ENCODE measurements at places on chromosomes 2 and 18.

- peak; percentile 25 for DNase-seq
These were observed 61.1 kb upstream of the RND3 start for GRCh38 chr2:150548527-150548926.

- peak; percentile 84 for DNase-seq
These were observed 202.3 kb upstream of the TCF4 start for GRCh38 chr18:55790296-55790695.

- peak; percentile 65 for DNase-seq
These were observed 2.3 kb downstream of the NEUROD1 start for GRCh38 chr2:181677912-181678586.

DNA sequence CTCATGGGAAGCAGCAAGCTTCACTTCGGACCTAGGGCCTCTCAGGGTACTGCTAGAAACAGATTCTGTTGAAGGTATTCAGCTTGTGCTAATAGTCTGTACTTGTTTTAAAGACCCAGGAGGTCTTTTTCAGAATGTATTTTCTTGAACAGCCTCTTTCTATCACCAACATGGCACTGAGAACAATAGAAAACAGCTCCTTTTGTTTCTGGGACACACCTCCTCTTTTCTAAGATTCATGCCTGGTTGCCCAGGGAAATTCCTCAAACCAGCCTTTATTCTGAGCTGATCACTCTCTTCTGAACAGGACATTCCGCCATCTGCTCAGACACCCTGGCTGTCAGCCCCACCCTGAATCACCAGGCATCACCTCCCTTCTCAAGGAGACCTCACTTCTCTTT, 389.6 kb downstream of the TGIF1 start:
- DNase-seq, result no peak

GRCh38 chr2:65050931-65051330, 5.3 kb upstream of the CEP68 start:
- DNase-seq, result no peak

DNA sequence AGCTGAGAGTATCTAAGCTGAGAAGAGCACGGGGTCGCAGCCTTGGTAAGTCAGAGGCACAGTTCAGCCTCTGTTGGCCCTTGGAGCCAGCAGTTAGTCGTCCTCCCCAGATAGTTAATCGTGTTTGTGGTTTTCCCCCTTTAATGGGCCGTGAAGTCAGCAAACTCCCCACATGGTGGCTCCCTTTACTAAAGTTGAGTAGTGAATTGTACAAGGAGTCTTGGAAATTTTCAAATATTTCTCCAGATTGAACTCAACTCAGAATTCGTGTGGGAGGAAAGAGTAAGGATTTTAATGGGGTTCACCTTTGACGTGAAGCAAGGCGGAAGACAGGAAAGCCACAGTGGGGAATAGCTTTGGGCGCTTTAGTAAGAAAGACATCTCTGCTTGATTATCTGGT, 2.4 kb upstream of the ADCYAP1 start:
- peak; percentile 37 for DNase-seq

DNA sequence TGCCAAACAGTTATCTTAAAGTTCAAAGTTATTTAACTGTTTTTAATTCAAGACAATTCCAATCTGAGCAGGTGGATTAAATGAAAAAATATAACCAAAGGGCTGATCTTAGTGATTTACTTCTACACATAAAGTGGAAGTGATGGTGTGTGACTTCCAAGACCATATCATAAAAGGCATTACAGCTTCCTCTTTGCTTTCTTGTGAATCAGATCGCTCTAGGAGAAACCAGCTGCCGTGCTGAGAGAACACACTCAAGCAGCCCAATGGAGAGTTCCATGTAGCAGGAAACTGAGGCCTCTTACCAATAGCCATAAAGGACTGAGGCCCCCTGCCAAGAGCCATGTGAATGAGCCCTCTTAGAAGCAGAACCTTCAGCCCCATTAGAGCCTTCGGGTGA, 197.4 kb downstream of the NBAS start:
- DNase-seq, result no peak

GRCh38 chr2:240877460-240878340, 9.1 kb downstream of the AGXT start:
- no peak for DNase-seq

GRCh38 chr2:153536115-153536514, 57.6 kb upstream of the RPRM start:
- DNase-seq, result no peak

DNA sequence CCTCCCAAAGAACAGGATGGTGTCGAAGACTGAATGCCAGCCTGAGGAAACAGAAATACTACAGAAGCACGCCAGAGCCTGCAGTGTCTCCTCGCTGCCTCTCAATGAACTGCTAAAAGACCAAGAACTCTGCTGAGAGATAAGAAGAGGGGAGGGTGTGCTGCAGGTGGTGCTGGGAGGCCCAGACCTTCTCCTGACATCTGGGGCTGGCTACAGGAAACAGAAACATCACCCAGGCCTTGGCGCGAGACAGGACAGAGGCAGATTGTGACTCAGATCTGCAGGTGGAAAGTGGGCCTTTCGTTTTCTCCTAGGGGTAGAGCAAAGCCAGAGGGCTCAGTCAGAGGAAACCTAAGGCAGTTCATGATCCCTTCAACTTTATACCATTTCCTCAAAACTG, 250.3 kb upstream of the TCF4 start:
- no peak for DNase-seq

- peak; percentile 82 for DNase-seq
These were observed 105.0 kb upstream of the ALK start for GRCh38 chr2:30026091-30027055.

DNA sequence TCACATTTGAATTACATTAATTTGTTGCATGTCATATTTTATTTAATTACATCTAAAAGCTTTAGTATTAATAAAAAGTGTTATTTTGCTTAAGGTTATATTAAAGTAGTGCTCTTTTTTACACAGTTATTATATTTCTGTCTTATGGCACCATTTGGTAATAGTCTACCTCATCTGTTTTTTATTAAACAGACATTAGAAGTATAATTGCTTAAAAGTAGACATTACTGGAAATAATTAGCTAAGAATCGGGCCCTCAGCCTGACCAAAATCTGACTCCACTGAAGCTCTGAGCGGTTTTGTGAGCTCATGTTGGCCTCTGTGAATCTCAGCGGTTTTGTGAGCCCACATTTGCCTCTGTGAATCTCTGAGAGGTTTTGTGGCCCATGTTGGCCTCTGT, 102.5 kb upstream of the SNTG2 start:
- no peak for DNase-seq

GRCh38 chr18:77666613-77667012, 417.0 kb downstream of the GALR1 start:
- no peak for DNase-seq

DNA sequence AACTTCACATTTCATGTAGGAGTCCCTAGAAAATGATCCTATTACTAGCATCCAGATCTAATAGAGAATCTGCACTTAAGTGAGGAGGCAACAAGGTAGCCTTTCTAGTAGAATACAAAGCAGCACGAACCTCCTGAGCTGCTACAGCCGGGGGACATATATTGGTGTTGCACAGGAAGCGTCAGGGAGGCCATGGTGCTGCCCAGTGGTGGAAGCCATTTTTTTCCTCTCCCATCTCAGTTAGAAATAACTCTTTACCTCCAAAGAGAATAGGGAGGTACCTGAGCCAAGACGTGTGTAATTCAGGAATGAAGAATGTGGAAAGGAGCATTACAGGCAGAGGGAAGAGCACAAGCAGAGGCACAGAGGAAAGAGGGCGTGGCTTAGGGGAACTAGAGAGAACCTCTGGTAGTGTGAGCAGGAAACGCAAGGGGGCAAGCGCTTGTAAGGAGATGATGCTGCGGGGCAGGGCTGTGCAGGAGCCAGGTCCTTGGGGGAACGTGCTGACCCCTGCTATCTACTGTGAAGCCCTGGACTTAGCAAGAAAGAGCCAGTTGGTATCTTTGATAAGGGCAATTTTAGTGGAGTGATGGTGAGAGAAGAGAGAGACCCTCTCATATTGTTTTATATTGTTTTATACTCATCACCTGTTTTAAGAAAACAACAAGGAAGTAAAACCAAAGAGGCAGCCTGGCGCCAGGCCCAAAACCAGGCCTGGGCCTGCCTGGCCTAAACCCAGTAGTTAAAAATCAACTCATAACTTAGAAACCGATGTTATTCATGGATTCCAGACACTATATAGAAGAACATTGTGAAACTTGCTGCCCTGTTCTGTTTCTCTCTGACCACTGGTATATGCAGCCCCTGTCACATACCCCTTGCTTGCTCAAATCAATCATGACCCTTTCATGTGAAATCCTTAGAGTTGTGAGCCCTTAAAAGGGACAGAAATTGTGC, 50.0 kb upstream of the TTC39C start:
- no peak for DNase-seq

DNA sequence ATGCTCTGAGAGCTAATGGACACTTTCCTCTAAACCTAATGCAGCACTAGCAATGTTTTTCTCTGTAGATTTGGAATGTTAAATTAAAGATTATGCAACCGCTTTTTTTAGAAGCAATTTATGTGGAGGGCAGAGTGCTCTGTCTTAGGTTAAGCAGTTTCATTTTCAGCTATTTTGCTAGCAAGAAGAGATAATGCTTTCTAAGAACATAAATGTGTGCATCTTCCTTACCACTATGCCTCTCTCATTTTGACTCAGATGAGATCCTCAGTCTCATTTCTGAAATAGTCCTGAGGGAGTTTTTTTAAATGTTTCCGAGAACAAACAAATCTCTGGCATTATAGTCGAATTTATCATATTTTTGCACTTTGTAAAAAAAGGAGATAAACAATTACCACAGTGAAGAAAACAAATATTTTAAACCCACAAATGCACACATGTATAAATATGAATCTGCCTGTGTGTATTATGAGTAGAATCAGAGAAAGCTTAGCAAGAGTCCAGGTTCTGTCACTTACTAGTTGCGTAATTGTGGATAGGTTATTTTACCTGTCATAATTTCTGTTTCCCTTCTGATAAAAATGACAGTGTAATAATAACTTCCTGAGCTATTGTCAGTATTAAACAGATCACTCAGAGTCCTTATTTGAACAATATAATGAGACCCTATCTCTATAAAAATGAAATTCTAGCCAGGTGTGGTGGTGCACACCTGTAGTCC, 207.7 kb upstream of the CRIM1 start:
- peak; percentile 7 for DNase-seq

DNA sequence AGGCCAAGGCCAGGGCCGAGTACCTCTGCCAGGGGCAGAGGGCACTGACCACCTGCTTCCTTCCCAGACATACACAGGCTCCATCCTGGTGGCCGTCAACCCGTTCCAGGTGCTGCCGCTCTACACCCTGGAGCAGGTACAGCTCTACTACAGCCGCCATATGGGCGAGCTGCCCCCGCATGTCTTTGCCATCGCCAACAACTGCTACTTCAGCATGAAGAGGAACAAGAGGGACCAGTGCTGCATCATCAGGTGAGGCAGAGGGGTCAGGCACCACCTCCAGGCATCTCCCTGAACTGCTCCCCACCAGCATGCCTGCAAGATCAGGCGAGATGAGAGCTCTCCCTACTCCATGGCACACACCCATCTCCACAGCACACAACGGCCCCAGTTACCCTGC, 31.1 kb downstream of the MYO7B start:
- no peak for DNase-seq

DNA sequence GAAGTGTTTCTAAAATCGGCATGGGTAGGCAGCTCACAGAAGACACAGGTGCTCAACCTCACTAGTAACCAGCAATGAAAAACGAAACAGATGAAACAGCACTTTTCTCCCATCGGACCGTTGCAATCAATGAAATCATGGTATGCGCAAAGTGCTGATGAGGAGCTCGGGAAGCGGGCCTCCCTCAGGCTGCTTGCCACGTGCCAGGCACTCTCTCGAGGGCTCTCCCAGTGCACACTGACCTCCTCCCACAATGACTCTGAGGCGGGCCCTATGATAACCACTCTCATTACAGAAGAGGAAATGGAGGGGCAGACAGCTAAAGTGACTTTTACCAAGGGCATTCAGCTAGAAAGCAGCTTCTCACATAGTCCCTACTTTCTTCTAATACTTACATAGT, 3.8 kb upstream of the ANKRD23 start:
- no peak for DNase-seq

DNA sequence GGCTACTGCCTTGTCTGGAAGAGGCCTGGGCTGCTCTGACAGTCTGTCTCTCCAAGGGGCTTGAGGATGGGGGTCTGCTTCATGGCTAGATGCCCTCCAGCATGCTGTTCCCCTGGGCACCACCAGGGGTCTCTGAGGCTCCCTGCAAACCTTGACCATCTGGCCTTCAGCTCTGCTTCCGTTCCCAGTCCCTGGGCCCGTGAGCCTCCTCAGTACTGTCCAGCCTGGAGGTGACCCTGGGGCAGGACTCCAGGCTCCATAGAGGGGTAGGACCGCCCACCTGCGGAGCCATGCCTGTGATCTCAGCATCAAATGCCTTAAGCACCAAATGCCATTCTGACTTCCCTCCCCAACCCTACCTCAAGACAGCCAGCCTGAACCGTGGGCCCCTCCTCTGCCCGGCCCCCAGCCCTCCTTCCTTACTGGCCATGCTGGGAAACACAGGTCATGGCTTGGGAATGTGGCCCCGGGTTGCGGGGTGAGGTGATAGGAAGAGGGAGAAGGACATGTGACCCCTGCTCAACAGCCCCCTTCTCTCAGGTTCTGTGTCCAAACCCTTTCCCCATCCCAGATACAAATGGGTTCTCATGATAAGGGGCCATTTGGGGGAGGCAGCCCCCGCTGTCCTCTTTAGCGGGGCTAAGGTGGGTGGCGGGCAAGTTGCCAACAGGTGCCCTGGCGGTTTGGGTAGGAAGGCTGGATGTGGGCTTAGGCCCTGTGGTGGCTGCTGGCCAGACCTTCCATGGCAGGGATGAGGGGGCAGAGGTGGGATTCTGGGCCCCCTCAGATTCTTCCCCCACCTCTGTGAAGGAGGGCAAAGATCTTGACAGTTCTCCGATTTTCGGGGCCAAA, 25.0 kb downstream of the SPEG start:
- peak; percentile 81 for DNase-seq

- no peak for DNase-seq
These were observed 2.2 kb downstream of the CDKL4 start for GRCh38 chr2:39241588-39241987.

- no peak for DNase-seq
These were observed 77.3 kb downstream of the SOCS6 start for GRCh38 chr18:70366174-70366573.

DNA sequence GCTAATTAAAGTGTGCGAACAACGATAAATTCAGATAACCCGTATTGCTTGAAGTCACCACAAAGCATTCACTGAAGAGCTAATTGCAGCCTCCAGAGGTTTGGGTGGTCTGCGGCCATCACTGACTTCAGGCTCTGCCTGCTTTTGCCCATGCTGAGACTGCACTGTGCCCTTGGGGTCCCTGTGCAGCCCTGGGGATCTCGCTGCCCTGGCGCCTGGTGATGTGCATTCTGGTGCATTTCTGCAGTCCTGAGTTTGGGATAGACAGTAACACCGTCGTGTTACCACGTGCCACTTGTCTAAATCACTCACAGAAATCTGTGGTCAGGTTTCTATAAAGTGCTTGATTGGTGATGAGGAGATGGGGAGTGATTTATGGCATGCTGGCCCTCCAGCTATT, 27.6 kb downstream of the LDLRAD4 start:
- no peak for DNase-seq
